CMK (cell line): ENCODE measurements at places on chromosomes 2 and 18.

- no peak for DNase-seq
These were observed 9.6 kb downstream of the CHMP1B start for GRCh38 chr18:11860594-11861450.

DNA sequence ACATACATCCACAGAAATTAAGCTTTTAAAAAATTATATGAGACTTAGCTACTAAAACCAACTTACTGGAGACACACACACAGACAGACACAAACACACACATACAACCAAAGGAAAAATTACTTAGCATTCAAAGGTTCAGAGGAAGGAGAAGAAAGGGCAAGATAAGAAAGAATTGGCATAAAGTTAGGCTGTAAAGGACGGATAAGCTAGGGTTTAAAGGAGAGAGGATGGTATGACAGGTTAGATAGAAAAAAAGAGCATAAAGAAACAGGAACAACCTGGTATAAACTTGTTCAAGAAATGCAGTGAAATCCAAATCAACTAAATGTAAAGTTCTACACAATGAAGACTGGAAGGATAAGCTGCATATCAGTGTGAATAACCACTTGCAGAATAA lies 73.4 kb downstream of the SLC66A3 start:
- peak; percentile 64 for DNase-seq

DNA sequence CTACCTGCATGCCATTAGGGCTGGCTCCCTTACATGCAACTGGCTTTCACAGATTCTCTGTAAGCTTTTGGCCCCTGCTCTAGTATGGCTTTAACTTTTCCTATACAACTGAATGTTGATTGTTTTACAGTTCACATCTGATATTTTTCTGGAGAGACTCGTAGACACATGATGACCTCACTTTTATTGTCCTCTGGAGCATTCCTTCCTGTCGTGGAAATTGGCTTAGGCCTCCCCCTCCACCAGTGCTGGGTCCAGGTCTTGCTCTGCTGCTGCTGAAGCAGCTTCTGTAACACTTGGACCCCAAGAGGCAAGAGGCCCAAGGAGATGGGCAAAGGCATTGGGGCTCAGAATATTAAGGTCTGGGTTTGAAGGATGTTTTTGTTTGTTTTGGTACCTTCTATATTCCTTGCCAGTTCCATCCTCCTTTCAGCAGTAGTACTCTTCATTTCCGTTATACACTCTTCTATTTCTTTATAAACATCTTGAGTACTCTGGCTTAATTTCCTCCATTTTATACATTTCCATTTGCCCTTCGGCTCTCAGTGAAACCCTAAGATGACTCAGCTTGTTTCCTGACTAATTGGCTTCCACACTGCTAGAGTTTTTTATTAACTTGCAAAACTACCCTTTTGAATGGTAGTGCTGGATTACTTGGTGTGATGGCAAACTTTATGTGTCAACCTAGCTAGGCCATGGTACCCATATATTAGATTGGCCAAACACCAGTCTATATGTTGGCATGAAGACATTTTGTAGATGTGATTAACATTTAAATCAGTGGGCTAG lies 219.8 kb downstream of the CDCA7 start:
- no peak for DNase-seq

GRCh38 chr2:219632760-219633105 lies 5.3 kb downstream of the SLC4A3 start:
- DNase-seq: no peak

DNA sequence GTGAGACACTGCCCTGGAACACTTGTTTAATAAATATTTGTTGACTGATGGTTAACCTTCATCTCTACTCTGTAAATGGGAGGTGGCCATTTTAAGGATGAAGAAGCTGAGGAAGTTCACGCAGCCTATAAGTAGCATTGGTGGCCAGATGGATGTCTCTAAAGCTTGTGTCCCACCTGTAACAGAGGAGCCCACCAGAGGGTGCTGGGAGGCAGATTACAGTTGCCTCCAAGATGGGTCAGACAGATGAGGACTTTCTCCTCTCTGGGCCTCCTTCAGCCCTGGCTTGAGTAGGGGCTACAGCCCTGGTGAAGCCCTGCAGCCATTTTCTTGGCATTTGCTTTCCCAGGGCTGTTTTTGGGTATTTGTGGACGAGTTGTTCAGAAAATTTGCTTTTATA lies 45.0 kb upstream of the MCFD2 start:
- no peak for DNase-seq

DNA sequence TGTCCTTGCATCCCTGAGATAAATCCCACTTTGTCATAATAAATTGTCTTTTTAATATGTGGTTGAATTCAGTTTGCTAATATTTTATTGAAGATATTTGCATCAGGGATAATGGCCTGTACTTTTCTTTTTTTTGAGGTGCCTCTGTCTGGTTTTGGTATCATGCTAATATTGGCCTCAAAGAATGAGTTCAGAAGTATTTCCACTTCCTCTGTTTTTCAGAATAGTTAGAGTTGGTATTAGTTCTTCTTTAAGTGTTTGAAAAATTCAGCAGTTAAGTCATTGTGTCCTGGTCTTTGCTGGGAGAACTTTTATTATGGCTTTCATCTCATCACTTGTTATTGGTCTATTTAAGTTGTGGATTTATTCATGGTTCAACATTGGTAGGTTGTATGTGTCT lies 464.1 kb upstream of the CRIM1 start:
- DNase-seq: no peak

DNA sequence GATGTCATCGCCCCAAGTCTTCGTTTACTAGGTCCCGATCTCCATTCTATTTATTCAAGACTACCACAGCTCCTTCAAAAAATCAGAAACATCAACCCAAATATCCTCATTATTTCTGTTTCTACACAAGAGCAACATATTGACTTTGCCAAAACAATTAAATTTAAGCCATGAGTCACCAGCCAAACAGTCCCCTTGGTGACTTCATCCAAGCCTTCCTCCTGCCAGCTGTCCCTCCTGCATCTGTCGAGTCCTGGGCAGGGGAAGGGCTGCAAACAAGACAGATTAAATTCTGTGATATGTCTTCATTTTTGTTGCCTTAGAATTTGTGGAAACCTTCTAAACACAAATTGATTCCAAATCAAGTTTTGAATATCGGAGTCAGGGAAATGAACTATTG lies 110.3 kb downstream of the SP3 start:
- no peak for DNase-seq

- no peak for DNase-seq
These were observed 107.7 kb upstream of the ATP8B1 start for GRCh38 chr18:57910817-57911216.

- no peak for DNase-seq
These were observed 55.7 kb upstream of the ACTR3 start for GRCh38 chr2:113834051-113834730.

DNA sequence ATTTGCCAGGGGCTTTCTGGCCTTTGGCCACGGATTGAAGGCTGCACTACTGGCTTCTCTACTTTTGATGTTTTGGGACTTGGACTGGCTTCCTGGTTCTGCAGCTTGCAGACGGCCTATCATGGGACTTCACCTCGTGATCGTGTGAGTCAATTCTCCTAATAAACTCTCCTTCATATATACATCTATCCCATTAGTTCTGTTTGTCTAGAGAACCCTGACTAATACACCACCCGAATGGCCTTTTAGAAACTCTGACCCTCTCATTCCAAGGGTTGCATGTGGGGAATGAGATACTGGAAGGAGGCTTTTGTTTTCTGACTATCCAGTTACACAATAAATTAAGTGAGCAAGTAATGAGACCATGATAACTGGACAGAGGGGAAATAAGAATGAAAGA lies 430.7 kb downstream of the CDH2 start:
- no peak for DNase-seq

GRCh38 chr2:98576666-98577312 lies 31.5 kb downstream of the COA5 start:
- DNase-seq: no peak

GRCh38 chr18:4789506-4789905 lies 334.4 kb upstream of the DLGAP1 start:
- no peak for DNase-seq

GRCh38 chr2:10301941-10302478 lies 694 bp upstream of the HPCAL1 start:
- no peak for DNase-seq

DNA sequence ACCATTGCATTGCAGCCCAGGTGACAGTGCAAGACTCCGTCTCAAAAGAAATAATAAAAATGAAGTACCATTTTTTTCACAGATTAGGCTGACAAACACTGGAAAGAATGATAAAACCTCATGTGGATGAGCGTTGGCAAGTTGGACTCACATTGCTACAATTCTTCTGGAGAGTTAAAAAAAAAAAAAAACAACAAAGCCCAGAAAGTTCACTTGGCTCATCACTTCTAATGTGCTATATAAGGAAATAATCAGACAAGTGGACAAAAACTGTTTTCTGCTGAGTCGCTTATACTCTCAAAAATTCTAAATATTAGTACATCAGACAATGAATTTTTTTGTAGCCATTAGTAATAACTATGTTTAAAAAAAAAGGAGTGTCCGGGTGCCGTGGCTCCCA lies 38.4 kb downstream of the PKP4 start:
- DNase-seq: no peak

DNA sequence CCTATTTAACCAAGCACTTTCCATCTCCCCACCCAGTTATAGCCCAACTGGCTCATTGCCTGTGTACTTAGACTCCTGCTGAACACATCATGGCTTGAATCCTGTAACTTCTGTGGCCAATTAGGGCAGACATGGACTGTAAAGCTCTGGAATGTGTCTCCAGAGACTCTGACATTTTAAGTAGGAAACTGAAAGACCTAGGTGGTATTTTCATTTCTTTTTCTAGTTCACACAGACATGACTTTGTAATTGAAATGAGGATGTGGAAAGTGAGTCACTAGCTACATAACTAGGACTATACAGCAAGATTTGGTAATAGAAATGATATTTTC lies 12.2 kb downstream of the DOK1 start:
- no peak for DNase-seq

DNA sequence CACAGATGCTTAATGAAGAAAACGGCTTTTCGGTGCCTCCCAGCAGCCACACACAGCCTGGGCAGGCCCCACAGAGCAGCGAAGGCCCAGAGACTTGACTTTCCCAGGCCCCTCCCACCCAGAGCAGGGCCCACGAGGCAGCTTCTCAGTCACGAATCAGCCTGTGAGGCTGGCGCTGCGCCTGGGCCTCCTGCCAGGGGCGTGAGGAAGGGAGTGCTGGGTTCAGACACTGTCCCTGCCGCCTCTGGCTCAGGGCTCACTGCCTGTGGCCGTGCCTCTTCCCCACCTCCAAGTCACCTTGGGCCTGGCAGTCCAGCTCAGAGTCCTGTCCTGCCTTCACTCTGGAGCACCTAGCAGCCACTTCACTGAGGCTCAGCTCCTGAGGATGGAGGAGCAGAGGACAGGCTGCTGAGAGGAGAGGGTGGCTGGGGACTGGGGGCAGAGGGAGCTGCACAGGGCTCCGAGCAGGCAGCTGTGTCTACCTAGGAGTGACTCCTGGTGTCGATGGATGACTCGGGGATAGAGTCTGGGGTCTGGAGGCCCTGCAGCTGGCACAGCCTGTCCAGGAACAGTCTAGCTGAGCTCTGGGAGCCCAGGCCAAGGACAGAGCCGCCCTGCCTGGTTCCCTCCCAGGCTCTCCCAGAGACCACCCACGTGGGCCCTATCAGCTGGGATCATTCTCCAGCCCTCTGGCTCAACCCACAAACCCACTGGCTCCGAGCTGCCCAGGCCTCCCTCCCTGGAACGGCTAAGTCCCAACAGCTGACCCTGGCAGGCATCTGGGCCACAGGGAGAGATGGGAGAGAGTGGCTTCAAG lies 36.4 kb upstream of the FOSL2 start:
- peak; percentile 45 for DNase-seq

- no peak for DNase-seq
These were observed 216.7 kb downstream of the TMX3 start for GRCh38 chr18:68498185-68498584.

- DNase-seq: no peak
These were observed 76.5 kb downstream of the CCDC102B start for GRCh38 chr18:68874361-68874760.

DNA sequence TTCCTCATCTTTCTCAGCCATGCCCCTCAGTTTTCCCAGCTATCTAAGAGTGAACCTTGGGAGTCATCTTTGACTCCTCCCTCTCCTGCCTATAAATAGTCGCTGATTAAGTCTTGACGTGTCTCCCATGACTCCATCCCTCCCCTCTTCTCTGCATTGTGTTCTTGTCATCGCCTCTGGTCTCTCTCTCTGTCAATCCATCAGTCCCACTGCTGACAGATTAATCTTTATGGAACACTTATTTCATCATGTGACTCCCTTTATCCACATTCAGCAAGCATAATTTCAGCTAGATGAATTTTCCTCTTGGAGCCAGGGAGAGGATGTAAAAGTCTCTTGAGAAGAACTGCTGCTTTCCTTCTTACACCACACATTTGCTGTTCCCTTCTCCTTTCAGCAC lies 9.4 kb downstream of the ADAM23 start:
- no peak for DNase-seq

GRCh38 chr18:68713131-68713530 lies 1.8 kb downstream of the TMX3 start:
- no peak for DNase-seq

DNA sequence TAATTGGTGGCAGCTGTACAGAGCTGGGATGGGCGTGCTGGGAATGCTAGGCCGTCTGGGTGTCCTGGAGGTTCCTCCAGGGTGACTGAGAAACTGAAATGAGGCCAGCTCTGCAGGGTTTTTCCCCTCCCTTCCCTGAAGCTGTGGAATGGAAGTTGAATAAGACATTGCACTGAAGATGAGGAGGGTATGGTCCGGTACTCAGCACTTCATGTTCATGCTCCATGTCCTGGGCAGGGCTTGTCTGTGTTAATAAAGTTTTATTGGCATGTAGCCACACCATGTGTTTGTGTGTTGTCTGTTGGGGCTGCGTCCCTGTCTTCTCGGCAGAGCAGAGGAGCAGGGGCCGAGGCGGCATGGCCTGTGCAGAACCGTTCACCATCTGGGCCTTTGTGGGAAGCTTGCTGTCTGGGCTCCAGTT lies 154.0 kb downstream of the LDLRAD4 start:
- DNase-seq: no peak

DNA sequence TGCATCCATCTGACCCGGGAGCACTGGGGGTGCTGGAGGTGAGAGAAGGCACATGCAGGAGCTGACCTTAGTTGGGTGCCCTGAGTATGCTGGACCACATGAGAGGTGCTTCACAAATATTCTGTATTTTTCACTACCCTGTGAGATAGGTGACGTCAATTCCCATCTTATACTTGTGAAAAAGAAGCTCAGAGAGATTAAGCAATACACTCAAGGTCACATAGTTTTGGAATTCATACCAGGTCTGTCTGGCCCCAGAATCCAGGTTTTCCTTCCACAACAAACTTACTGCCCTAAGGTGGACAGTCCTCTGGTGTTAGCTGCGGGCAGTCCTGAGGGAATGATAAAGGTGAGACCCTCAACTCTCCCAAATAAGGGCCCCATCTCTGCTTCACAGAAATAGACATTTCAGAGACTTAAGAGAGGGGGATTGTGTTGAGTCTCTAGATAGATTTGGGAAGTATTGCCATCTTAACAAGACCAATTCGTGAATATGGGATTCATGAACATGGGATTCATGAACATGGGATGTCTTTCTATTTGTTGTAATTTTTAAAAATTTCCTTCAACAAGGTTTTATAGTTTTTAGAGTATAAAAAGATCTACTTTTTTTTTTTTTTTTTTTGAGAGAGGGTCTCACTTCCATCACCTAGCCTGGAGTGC lies 64.0 kb upstream of the SMAD7 start:
- no peak for DNase-seq
